Activated T-helper 1 cell treated with Interleukin-2 at 50 U/mL for 16 hours (primary cell): ENCODE measurements at places on chromosomes 11 and 22.

DNA sequence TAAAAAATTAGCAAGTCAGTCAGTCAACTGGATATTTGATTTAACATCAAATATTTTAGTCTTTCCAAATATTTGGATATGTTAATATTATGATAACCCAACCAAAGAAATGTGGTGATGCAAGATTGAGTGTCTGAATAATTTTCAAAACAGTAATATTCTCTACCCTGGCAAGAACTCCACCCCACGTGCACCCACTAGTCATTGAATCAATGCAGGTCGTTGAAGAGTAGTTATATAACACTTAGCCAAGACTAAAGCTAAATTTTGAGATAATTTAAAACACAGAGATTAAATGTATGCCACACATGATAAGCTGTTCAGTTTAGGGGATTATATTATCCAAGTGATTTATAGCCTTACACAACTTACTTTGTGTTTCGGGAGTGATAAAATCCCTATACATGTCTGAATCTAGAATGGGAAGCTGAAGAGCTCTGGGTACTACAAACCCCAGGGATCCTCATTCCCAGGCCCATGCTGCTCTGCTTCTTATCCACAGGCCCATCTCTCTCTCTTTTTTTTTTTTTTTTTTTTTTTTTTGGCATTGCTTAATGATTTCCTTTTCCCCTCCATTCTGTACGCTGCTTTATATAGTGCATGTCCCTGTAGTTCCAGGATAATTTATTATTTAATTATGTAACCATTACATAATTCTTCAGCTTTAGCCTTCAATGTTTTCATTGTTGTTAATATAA is 392.9 kb downstream of the NTM start:
- DNase-seq, result no peak

DNA sequence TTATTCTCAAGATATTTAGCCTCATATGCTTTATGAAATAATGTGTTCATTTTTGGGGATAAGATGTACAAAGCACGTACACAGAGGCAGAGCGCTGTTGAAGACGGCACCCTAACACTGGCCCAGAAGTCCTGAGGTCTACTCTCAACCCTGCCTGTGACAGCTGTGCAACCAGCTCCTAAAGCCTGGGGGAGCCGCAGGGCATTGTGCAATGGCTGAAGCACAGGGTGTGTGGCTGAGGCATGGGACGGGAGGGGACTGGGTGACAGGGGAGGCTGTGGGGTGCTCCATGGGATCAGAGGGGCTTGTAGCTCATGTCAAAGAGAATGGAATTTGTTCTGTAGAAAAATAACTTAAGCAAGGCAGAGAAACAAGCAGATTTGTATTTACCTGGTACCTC is 27.7 kb downstream of the FAM227A start:
- DNase-seq, result no peak

- no peak for DNase-seq
These were observed 16.7 kb downstream of the ASPHD2 start for GRCh38 chr22:26445577-26446275.

GRCh38 chr11:93740730-93741093 is 583 bp downstream of the TAF1D start:
- DNase-seq, result peak; percentile 35

GRCh38 chr11:15493921-15494620 is 379.3 kb downstream of the INSC start:
- DNase-seq, result no peak

DNA sequence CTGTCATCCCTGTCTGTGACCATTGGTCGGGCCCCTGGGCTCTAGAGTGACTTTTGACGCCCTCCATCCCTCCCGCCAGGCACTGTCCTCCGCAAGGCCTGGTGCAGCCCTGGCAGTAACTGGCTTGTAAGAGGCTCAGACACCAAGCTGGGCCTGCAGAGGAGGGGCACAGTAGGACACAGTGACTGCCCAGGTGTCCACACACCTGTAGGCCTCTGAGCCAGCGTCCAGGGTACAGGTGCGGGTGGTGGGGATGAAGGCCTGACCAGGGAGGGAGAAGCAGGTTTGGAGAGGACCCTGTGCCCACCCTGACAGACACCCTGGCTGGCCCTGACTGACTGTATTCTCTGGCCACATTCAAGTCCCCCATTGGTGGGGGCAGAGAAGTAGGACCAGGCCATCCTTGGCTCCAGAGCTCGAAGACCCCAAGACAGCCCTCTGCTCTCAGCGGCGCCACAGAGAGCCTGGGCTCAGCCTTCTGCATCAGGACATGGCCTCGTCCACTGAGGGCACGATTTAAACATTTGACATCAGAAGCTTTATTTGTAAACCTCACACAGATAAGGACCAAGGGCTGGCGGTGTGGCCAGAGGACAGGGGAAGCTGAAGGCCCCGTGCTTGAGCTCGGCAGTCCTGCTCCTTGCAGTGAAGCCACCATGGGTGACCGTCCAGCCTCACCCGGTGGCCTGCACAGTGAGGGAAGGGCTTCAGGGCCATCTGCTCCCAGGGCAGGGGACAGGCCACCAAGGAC is 31.4 kb downstream of the PPIL2 start:
- DNase-seq, result no peak

GRCh38 chr11:74019860-74020259 is 11.0 kb upstream of the UCP3 start:
- no peak for DNase-seq

GRCh38 chr22:45271667-45272201 is 13.0 kb upstream of the UPK3A start:
- no peak for DNase-seq

DNA sequence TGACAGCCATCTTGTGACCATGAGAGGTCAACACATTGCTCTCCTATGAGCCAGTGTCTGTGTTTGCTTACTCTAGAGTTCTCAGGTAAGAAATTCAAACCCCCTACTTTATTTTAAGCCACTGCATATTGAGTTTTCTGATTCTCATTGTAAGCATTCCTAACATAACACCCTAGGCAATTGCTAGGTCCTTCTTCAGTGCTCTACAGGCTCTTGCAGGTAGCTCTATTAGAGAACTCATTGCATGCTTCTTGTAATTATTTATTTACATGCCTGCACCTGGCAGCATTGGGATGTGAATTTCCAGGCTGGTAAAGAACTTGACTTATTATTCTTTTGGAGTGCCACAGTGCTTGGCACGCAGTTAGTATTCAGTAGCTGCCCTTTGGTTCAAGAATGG is 288.8 kb upstream of the SYN3 start:
- DNase-seq, result no peak

DNA sequence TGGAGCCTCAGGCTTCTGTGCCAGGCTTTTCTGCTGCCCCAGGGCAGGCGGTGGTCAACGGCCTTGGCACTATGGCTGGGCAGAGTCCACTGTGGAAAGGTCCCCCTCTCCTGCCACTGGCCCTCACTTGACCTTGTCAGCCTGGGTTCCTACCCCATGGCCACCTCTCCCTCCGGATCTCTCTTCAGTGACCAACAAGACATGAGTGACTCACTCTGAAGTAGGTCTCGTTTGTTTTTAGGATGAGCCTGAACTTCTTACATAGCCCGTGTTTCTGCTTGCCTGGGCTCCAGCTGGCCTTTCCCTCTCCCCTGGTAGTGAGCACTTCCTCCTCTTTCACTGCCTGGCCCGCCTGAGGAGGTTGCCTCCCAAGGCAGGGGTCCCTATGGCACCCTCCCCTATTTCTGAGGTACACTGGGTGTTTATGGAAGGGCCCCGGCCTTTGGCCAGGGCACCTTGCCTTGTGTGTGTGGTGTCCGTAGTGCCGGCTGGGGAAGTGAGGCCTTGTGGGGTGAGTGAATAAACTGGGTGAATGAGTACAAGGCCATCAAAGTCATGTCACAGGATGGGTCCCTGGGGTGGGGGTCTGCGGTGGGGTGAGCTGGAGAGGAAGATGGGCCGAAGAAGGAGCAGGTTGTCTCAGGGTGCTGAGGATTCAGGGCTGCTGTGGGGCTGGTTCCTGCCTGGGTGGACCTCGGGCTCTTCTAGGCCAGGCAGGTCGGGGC is 5.0 kb downstream of the SHANK3 start:
- DNase-seq, result no peak

GRCh38 chr11:111879637-111879960 is 258 bp downstream of the CFAP68 start:
- DNase-seq, result no peak

DNA sequence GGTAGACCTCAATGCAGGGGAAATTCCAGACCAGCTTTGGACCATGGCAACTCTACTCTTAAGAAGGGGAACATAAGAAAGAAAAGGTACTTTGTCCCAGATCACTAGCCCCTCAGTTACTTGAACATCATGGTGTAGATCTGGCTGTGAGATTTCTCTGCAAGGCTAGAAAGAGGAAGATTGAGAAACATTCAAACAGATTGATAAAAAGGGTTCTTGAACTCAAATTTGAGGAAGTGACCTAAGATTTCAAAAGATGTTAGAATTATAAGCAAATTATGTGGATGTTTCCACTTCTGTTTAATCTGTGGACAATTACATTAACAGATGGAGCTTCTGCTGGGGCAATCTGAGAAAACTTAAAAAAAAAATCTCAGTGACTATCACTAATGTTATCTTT is 21.8 kb upstream of the UPB1 start:
- DNase-seq, result no peak

DNA sequence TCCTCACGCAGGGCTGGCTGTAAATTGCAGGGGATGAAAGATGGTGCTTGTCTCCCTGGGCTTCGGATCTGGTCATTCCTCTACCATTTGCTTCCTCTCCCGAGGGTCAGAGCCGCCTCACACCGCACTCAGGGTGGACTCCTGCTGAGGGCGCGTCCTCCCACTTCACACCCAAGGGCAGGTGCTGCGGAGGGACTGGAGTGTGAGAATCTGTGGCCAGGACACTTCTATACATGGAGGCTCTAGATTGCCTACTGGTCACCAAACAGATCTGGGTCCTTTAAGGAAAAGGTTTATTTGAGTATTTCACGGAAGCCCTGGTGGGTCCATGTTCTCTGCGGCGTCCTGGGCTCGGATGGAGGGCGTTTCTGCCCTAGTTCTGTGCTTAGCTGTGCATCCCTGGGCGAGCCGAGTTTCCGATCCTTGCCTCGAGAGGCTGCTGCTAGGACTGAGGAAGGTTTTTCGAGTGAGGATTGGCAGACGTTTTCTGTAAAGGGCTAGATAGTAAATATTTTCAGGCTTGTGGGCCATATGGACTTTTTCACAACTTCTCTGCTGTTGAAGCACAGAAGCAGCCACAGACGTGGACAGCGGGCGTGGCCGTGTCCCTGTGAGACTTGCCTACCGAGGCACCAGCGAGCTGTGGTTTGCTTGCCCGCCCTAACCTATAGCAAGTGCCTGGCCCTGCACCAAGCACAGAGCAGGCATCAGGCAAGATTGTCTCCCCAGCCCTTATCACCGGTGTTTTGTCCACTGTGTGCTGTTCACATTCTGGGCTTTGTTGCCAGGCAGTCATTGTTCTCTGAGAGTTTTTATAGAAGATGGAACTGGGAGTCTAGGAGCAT is 279.0 kb downstream of the TBC1D22A start:
- no peak for DNase-seq

DNA sequence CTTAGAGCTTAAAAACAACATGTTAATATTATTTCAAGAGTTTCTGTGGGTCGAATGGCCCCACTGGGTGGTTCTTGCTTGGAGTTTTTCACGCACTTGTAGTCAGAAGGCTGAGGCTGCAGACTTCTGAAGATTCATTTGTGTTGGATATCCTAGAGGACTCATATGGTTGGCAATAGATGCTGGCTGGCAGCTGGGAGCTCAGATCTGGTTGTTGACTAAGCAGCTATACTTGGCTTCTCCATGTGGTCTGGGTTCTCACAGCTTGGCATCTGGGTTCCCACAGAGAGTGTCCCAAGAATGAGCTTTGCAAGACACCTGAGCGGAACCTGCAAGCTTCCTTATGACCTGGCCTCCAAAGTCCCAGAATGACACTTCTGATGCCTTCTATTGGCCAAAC is 163.9 kb upstream of the ZC3H12C start:
- DNase-seq, result no peak

DNA sequence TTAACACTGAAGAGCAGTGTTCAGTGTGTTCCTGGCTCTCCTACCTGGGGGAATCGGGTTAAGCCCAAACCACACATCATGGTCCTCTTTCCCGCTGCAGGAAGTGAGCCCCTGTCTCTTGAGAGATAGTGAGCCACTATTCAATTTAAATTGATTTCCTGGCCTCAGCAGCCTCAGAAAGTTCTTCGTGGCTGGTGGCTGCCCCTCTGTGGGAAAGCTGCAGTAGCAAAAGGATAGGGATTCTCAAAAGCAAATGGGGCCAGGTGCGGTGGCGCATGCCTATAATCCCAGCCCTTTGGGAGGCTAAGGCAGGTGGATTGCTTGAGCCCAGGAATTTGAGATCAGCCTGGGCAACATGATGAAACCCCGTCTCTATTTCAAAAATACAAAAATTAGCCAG is 49.1 kb upstream of the CD5 start:
- DNase-seq, result no peak

DNA sequence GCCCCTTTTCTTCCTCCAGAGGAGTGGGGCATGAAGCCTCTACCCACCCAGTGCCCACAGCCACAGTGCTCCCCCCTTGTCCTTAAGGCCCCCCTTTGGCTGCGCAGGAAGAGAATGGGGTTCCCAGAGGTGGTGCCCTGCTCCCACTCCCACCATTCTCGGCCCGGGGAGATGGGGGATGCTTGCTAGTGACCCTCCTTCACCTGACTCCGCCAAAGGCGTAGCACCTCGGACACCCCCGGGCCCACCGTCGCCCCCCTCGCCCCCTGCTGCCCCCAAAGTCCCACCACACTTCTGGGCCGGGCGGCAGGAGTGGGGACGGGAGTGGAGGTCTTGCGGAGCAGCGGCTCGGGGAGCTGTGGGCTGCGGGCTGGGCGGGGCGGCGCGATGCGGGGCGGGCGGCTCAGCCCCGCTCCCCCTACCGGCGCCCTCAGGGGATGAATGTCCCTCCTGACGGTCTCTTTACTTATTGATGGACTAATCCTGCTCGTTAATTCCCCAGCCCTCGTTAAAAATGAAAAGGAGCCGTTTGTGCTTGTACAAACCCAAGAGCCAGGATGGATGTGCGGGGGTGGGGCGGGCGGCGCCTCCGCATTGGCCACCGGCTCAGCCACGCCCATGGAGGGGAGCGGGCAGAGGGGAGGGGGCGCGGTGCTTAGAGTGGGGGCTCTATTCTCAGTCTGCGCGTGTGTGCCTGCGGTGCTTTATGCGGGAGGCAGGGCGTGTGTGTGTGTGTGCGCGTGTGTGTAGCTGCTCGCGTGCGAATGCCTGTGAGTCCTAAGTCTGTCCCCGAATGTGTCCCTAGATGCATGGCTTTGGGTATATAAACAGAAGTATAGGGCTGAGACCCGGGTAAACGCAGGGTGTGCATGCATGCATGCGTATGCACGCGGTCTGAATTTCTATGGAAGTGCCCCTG is 25.6 kb downstream of the SYT7 start:
- DNase-seq, result no peak

- no peak for DNase-seq
These were observed 20.0 kb upstream of the TUB start for GRCh38 chr11:8060801-8061554.

DNA sequence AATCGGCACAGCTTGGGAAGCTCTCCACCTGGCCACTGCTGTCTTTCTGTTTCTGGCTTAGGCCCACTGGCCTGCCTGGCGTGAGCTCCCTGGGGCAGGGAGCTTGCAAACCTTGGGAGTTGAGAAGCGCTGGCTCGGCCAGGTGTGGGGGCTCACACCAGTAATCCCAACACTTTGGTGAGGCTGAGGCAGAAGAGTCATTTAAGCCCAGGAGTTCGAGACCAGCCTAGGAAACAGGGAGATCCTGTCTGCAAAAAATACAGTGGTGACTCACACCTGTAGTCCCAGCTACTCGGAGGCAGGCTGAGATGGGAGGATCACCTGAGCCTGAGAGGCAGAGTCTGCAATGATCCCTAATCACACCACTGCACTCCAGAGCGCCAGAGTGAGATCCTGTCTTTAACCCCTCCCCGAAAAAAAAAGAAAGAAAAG is 4.0 kb downstream of the AP5B1 start:
- DNase-seq, result no peak
